ENCODE measurements at places on chromosomes 1 and 21.

DNA sequence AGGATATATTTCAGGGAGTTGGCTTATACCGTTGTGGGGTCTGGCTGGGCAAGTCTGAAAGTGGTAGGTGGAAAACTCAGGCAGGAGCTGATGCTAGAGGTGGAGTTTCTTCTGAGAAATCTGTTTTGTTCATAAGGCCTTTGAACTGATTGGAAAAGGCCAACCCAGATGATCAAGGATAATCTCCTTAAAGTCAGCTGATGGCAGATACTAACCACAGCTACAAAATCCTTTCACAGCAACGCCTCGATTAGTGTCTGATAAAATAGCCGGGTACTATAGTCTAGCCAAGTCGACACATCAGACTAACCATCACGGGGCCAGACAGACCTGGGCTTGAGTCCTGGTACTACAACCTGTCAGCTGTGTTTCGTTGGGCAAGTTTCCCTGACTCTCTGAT is 21.4 kb downstream of the OPRD1 start:
- no peak for DNase-seq

DNA sequence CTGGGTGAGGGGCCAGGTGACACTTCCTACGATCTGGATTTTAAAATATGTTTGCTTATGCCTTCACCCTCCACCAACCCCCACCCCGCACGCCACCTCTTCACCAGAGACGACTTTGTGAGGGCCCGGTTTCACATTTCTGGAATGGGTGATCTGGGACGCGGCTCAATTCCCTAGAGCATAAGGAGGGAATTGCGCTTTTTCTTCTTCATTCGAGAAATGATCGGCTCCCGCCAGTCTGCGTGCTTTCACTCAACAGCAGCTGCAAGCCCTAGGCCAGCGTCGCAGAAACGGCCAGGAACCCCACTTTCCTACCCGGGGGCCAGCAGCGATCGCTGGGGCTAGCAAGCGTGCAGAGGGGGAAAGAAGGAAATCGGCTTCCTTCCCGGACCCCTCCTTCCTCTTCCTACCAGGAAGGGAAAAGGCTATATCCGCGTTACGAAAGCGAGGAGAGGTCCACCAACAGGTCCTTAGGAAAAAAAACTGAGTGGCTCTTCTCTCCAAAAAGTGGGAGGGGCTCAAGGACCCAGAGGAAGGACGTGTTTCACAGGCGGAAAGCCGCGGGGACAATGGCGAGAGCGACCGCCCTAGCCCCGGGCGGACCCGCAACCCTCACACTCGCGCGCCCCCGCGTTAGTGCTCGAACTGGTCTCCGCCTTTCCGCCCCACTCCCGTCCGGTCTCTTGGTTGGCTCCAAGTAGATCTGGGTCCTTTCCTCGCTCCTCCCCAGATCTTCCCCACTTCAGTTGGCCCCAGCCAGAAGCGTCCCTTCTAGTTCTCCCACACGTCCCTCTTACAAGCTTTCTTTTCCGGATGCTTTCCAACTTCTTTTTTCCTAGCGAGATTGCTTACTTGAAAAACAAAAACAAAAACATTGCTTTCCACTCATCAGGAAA is 1.1 kb upstream of the ADAMTS1 start:
- peak; percentile 73 for DNase-seq

GRCh38 chr1:3065396-3065795 is 3.6 kb upstream of the PRDM16 start:
- DNase-seq: no peak

DNA sequence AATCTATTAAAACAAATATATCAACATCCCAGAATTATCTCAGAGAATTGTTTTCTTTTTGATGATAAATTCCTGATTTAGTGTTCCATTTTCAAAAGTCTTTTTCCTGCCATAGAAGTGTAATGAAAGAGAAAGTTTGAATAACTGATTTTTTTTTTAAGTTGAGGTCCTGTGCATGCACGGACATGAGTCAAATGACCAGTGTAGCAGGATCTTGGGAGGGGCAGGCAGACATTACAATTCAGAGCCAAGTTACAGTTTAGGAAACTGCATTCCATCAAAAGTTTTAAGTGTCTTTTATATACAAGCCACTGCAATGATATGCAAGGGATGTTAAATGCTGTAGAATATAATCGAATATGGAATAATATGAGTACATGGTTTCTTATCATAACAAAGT is 227.5 kb downstream of the HMCN1 start:
- no peak for DNase-seq

GRCh38 chr21:32044205-32045180 is 171.7 kb downstream of the HUNK start:
- no peak for DNase-seq

- no peak for DNase-seq
These were observed 23.2 kb downstream of the C1orf116 start for GRCh38 chr1:207009182-207009850.

- no peak for DNase-seq
These were observed 253.7 kb downstream of the CACNA1E start for GRCh38 chr1:181737056-181737455.

GRCh38 chr1:234069760-234070159 is 165.3 kb downstream of the SLC35F3 start:
- no peak for DNase-seq

- DNase-seq: no peak
These were observed 13.0 kb downstream of the NES start for GRCh38 chr1:156664046-156664766.

- no peak for DNase-seq
These were observed 70.1 kb upstream of the LRRC7 start for GRCh38 chr1:69497441-69498221.

GRCh38 chr1:157137046-157137407 is 1.2 kb downstream of the ETV3 start:
- no peak for DNase-seq

DNA sequence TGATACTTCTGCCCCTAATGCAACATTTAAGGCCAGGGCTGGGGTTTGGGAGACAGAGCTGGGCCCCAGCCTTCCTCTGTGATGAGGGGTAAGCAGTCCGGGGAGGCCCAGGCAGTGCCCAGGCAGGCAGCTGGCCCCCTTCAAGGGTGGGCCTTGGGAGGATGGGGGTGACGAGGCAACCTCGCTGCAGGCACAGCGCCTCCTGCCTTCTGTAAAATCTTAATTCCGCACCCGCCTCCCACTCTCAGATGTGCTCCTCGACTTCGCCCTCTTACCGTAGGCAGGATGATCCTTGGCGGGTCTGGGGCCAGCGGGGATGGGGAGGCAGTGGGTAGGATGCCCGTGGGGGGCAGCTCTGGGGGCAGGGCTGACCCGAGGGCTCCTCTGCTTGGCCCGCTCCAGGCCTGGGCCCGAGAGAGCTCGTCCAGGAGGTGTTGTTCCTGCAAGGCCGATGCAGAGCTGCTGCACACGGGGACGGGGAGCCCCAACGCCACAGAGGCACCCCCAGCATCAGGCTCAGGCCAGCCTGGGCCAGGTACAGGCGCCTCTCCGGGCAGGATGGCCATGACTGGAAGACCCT is 9.1 kb downstream of the C21orf58 start:
- DNase-seq: no peak
